Left forelimb (tissue), 1 donor: ENCODE measurements at places on chromosomes 6 and 20.
A peak's percentile ranks its signal among the peaks of the same experiment; 100 is the strongest.

DNA sequence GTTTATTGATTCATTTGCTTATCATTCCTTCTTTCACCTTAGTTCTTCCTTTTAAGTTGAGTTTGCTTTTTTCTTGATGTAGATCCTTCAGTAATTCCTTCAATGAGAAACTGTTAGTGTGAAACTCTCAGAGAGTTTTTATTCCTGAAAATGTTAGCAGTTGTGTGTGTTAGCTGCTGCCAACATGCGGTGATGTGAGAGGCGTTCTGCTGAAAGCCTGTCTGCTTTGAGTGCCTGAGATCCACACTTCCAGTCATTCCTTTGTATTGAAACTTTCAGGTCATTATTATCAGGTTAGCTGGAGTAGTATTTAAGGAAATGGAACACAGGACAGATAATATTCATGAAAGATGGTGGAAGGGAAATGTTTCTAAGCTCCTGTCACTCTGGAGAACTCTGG is 70.0 kb upstream of the SUPT3H start:
- no peak for DNase-seq

DNA sequence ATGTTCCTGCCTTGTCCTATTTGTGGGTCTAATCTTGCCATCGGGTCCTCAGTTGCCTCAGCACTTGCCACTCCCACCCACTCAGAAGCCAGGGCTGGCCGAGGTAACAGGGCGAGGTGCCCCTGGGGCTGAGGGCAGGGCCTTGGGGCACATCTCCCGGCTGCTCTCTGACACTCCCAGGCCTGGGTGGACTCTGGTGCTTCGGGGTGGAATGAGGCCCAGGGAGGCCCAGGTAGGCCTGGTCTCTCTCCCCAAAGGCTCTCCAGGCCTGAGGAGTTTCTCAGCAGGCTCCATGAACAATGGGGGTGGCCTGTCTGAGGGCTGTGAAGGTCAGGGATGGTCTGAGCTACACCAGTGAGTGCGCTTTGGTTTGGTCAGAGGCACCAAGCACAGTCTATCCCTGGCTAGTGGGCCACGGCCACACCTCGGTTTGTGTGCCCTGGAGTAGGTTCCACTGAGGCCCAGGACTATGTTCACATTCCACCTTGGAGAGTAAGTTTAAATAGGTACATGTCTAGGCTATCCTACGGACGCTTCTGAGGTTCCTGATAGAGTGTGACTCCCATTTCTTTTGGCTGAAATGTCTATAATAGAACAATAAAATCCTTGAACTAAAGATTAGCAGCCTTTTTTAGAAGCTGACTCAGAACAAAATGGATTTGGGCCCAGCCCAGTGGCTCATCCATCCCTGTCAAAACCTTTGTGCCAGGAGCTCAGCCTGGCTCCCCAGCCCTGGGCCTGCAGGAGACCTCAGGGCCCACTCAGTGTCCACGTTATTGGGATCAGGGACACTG is 78.8 kb downstream of the SLC24A3 start:
- DNase-seq: no peak

DNA sequence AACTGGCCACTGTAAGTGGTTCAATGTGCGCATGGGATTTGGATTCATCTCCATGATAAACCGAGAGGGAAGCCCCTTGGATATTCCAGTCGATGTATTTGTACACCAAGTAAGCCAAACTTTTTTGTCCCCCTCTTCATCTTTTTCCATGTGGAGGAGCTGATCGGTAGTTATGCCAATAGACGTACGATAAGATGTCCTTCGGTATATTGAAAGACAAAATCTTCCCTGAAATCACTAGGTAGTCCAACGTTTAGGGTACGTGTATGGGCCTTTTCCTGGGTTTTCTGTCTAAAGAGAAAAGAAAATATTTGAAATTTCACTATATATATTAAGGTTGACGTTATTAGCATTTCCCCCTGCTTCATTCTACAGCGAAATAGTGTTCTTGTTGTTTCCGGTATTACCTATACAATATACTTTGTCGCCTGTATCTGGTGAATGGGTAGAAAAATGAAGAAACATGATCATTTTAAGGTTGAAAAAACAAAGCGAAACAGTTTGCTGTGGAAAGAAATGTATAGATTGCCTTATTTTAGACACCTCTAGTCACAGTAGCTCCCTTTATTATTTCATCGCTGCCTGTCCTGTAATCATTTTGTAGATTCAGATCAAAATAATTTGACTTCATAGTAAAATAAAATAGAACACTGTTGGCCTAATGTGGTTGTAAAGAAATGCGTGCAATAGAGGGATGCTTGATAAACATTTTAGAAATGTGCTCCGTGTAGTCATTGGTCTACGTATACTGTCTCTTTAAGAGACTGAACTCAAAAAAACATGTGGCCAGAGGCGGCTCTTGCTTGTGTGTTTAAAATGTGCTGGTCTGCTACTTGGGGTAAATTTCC is 1.5 kb downstream of the LIN28B start:
- DNase-seq: no peak

- no peak for DNase-seq
Measured at GRCh38 chr6:53058388-53059195, 6.6 kb upstream of the FBXO9 start.

- no peak for DNase-seq
Measured at GRCh38 chr6:2132916-2133315, 112.5 kb downstream of the GMDS start.

GRCh38 chr20:15806105-15806504 is 767.1 kb downstream of the KIF16B start:
- no peak for DNase-seq

DNA sequence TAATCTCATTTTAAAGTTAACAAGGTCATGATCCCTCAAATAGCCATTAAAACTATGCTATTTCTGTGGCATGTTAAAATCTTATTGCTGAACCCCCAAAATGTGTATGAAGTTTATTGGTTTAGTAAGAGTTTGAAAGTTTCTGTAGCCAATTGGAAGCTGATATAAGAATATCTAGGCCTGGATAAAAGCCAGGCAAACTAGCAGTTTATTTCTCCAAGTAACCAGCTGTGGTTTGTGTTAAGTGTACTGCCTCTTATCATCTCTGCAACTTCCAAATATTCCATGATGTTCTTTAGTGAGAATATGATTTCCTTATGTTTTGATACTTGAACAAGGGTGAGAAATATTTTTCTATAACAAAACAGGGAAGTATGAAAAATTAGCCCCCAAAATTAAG is 76.7 kb downstream of the PRSS35 start:
- DNase-seq: no peak

GRCh38 chr6:139778106-139778505 is 403.7 kb upstream of the CITED2 start:
- no peak for DNase-seq

DNA sequence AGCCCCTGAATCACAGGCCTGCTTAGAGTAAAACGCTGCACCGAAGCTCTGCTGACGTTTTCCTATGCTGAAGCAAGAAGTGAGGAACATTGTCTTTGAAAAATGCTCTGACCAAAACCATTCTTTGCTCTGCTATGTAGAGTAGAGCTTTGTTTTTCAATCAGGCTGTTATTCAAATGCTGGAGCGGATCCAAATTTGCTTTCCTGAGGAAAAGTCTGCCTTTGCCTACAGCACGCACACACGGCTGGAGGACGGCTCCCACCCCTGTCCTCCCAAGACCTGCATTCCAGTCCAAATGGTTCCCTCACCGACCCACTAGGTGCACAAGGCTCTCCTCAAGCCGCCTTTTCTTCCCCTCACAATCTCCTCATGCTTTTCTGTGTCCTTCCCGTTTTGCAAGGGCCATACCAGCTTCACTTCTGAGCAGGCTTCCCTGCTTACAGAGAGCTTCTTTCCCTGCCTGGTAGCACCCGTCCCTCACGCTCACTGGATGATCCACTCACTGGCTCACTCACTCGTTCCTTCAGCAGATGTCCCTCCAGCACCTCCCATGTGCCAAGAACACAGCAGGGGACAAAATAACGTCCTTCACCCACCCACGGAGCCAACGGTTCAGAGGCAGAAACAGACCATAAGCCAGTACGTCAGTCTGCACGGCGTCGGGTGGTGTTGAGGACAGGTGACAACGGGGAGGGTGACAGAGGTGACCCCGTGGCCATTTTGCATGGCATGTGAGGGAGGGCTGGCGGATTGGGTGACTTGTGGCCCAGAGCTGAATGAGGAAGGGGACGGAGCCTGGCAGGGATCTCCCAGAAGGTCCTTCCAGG is 137.9 kb upstream of the NEDD9 start:
- no peak for DNase-seq

- no peak for DNase-seq
Measured at GRCh38 chr20:37669062-37669772, 24.6 kb upstream of the CTNNBL1 start.

GRCh38 chr6:42742116-42742894 is 3.6 kb downstream of the TBCC start:
- DNase-seq: no peak

DNA sequence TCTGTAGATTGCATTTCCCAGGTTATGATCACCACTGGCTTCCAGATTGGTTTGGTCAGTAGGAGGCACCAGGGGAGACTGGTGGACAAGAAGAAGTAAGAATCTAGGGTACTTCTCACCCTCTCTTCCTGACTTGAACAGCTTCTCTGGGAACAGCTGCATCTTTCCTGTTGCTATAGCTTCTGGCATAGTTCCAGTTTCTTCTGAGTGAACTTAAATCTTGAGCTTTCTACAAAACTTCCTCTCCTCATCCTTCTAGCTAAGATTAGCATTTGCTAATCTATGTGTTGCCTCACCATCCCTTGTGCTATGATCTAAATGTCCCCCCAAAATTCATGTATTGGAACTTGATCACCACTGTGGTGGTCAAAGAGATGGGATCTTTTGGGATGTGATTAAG is 724.6 kb downstream of the UTRN start:
- no peak for DNase-seq

DNA sequence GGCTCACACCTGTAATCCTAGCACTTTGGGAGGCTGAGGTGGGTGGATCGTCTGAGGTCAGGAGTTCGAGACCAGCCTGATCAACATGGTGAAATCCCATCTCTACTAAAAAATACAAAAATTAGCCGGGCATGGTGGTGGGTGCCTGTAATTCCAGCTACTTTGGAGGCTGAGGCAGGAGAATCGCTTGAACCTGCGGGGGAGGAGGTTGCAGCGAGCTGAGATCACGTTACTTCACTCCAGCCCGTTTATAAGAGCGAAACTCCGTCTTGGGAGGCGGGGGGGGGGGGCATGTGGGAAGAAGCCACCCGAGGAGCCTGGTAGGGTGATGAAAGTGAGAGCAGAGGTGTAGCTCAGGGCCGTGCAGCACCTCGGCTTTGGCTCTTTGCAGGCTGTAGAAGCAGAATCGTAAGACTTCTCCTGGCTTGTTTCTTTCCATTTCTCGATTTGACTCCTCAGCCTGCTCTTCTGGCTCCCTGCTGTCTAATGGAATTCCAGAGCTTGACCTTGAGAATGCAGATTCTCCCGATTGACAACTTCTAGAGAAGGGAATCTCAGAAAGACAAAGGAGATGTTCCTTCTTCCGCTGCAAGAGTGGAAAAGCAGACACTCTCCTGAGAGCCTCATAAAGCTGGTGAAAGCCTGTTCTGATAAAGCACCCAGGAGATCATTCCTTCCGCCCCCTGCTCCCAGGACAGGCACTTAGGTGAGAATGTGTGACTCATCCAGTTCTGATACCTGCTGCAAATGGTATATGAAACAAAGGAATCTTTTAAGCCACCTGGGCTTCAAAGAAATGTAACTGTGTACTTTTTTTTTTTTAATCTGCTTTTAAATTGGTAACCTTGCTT is 26.0 kb upstream of the PPP1R16B start:
- DNase-seq: no peak

- DNase-seq: no peak
Measured at GRCh38 chr6:113903666-113904330, 46.7 kb downstream of the MARCKS start.

- DNase-seq: no peak
Measured at GRCh38 chr6:135906972-135907465, 55.5 kb downstream of the PDE7B start.

- no peak for DNase-seq
Measured at GRCh38 chr6:52209770-52210169, 23.6 kb downstream of the IL17A start.

DNA sequence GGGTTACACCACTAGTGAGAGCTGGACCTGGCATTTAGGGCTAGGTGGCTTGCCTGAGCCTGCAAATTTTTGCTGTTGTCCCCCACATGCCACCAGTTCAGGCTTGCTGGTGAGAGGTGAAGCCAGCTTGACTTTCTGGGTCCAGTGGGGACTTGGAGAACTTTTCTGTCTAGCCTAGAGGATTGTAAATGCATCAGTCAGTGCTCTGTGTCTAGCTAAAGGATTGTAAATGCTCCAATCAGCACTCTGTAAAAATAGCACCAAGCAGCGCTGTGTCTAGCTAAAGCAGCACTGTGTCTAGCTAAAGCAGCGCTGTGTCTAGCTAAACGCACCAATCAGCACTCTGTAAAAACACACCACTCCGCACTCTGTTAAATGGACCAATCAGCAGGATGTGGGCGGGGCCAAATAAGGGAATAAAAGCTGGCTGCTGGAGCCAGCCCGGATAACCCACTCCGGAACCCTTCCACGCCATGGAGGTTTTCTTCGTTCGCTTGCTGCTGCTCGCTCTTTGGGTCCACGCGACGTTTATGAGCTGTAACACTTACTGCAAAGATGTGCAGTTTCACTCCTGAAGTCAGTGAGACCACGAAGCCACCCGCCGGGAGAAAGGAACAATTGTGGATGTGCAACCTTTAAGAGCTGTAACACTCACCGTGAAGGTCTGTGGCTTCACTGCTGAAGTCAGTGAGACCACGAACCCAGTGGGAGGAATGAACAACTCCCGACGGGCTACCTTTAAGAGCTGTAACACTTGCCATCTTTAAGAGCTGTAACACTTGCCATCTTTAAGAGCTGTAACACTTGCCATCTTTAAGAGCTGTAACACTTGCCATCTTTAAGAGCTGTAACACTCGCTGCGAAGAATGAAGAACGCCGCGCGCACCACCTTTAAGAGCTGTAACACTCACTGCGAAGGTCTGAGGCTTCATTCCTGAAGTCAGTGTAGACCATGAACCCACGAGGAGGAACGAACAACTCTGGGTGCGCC is 27.3 kb downstream of the GMPR start:
- DNase-seq: no peak

DNA sequence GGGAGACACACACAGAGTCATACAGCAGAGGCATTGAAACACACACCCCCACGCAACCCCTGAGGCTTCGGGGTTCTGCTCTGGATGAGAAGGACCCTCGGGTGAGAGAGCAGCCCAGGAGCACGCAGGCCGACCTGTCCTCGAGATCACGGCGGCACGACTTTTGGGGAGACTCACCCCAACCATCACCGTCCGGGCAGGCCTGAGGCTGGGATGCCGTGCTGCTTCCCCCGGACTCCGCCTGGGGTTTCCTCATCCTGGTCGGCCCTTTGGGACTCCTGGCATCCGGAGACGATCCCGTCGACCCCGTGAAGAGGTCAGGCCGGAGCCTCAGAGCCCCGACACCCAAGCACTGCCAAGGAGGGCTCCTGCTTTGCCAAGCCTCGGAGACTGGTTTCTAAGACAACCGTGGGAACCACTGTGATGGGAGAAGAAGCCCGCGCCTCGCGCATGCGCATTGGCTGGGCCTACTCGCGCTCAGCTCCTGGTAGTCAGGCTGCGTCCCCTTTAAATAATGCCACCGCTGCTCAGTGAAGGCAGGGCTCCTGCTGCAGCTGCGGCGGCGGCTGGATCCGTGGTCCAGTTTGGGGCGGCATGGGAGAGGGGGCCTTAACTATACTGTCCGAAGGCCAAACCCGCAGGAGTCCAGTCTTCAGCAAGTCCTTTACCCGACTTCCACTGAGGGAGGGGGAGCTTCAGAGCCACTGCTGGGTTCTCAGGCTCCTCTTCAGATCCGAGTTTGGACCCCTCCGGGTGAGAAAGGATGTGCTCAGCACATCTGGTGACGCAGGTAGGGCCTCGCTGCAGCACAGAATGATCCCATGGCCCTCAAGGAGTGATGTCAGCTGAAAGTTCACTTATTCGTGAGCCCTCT is 171.4 kb upstream of the ZNF337 start:
- DNase-seq: peak; percentile 72
